Activated T-helper 2 cell treated with anti-CD3 and anti-CD28 coated beads, Interferon-gamma antibody, Interleukin-2, Interleukin-4, amounts not matched to agents 10 μg/mL and 5 μg/mL and 100 μg/mL, durations not matched to agents 14 hours and 24 hours and 36 hours (primary cell): ENCODE measurements at places on chromosomes 11 and 22. TPM values are rescaled to one million over a fixed set of nuclear protein-coding genes. Genes with fewer than 3 reads are reported as not detected.

Gene KRTAP5-9
- not detected in 2 replicates for total RNA-seq

Gene SEZ6L
- total RNA-seq = not detected in 2 replicates

Gene CRACR2B
- 4.9 and 5.1 TPM in 2 replicates for total RNA-seq

Gene LDHAL6A
- total RNA-seq = not detected in 2 replicates

DNA sequence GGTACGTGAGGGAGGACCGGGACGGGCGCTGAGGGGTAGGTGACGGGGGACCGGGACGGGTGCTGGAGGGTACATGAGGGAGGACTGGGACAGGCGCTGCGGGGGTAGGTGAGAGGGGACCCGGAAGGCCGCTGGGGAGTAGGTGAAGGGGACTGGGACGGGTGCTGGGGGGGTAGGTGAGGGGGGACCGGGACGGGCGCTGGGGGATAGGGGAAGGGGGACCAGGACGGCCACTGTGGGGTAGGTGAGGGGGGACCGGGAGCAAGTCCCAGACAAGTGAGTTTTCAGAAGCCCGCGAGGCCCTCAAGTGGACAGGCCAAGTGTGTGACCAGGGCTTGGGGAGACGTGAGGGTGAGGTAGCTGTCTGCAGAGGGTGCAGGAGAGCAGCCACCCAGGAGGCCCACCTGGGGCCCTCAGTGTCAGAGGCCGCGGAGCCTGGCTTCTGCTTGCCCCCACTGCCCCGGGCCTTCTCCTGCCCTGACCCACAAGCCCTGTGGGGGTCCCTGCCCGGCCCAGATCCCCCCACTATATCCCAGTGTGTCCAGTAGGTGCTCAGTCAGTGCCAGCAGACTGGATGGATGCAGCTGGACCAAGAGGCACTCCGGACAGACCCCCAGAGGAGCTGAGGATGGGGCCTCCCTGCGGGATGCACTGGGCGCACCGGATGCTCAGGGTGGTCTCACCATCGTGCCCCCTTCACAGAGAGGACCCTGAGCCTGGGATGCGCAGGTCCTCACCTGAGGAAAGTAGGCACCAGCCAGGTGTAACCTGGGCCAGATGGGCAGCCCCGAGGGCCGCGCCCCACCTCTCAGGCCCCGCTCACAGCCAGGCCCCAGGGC lies 44.2 kb upstream of the TH start:
- DNase-seq = peak; percentile 6
- H3K4me3 ChIP-seq = no peak overlapping the region
- H3K4me1 ChIP-seq = peaks cover 3% of the 10 kb centered on the region
- no peak overlapping the region for H3K27ac ChIP-seq
- H3K27me3 ChIP-seq = no peaks in the 10 kb centered on the region

- peaks cover 58% of the 10 kb centered on the region for H3K36me3 ChIP-seq
- no peak for DNase-seq
- H3K4me1 ChIP-seq = peaks cover 67% of the 10 kb centered on the region
- H3K27me3 ChIP-seq = no peaks in the 10 kb centered on the region
Observed at GRCh38 chr11:78289552-78290292, 101.0 kb downstream of the USP35 start.

GRCh38 chr11:43217849-43218248 lies 93.9 kb upstream of the API5 start:
- no peaks in the 10 kb centered on the region for H3K36me3 ChIP-seq
- H3K27me3 ChIP-seq = no peaks in the 10 kb centered on the region
- DNase-seq = no peak
- H3K4me3 ChIP-seq = no peak overlapping the region
- no peak overlapping the region for H3K27ac ChIP-seq

- H3K36me3 ChIP-seq = no peaks in the 10 kb centered on the region
- H3K4me3 ChIP-seq = no peak overlapping the region
- no peaks in the 10 kb centered on the region for H3K27me3 ChIP-seq
- no peak for DNase-seq
- peaks cover 7% of the 10 kb centered on the region for H3K4me1 ChIP-seq
Observed at GRCh38 chr11:128405714-128406662, 181.4 kb downstream of the ETS1 start.

- no peak for DNase-seq
- H3K27me3 ChIP-seq = no peaks in the 10 kb centered on the region
- no peak overlapping the region for H3K27ac ChIP-seq
- no peaks in the 10 kb centered on the region for H3K36me3 ChIP-seq
Observed at GRCh38 chr22:47051441-47052071, 289.1 kb downstream of the TBC1D22A start.

GRCh38 chr22:27870234-27871191 lies 48.5 kb downstream of the PITPNB start:
- peaks cover 62% of the 10 kb centered on the region for H3K4me1 ChIP-seq
- H3K36me3 ChIP-seq = peaks cover 64% of the 10 kb centered on the region
- H3K27me3 ChIP-seq = no peaks in the 10 kb centered on the region
- H3K27ac ChIP-seq = peak overlapping the region; percentile 47
- no peak overlapping the region for H3K4me3 ChIP-seq

- no peaks in the 10 kb centered on the region for H3K36me3 ChIP-seq
- no peak for DNase-seq
- no peak overlapping the region for H3K4me3 ChIP-seq
- peaks cover 2% of the 10 kb centered on the region for H3K27me3 ChIP-seq
- peaks cover 5% of the 10 kb centered on the region for H3K4me1 ChIP-seq
- no peak overlapping the region for H3K27ac ChIP-seq
Observed at GRCh38 chr11:112453601-112454577, 193.2 kb upstream of the PLET1 start.

DNA sequence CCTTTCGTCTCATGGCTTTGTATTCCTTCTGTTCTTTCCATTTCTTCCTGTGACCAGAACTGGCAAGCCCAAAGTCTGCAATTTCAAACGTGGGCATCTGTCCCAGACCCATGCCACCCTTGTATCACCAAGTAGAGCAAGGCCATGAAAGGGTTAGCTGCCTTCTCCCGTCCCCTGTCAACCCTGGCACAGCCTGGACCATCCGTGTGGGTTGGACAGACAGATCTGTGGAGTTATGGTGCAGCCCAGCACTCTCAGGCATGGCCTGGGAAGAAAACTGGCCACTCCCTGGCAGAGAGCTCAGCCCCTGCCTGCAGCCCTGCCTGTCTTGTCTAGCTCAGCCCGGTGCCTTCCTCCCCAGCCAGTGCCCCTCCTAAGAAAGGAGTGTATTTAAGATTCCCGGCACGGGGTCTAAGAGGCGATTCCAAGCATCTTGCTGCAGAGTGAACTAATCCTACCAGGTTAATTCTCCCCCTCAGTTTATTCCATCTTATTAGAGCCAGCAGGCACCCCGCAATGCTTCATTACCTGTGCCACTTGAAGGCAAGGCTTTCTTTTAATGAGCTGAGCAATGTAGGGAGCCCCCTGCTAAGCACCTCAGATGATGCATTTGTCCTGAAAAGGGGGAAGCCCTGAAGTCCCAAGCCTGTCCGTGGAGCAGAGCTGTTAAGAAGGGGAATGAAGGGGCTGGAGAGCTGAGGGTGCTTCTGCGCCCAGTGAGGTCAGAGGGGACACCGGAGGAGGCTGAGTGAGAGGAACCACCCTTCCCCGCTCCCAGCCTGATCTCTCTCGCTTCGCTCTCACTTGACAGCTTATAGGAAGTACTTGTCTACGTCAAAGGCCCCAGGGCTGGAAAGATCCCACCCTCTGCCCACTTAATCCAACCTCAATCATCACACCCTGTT lies 130.6 kb downstream of the SPATA19 start:
- H3K27me3 ChIP-seq = no peaks in the 10 kb centered on the region
- H3K4me1 ChIP-seq = no peaks in the 10 kb centered on the region
- DNase-seq = no peak
- no peak overlapping the region for H3K27ac ChIP-seq
- no peak overlapping the region for H3K4me3 ChIP-seq

GRCh38 chr11:124863137-124863825 lies 2.0 kb upstream of the ROBO3 start:
- no peak overlapping the region for H3K4me3 ChIP-seq
- no peak for DNase-seq
- peaks cover 76% of the 10 kb centered on the region for H3K27me3 ChIP-seq
- H3K4me1 ChIP-seq = peaks cover 9% of the 10 kb centered on the region
- H3K27ac ChIP-seq = no peak overlapping the region
- H3K36me3 ChIP-seq = no peaks in the 10 kb centered on the region

DNA sequence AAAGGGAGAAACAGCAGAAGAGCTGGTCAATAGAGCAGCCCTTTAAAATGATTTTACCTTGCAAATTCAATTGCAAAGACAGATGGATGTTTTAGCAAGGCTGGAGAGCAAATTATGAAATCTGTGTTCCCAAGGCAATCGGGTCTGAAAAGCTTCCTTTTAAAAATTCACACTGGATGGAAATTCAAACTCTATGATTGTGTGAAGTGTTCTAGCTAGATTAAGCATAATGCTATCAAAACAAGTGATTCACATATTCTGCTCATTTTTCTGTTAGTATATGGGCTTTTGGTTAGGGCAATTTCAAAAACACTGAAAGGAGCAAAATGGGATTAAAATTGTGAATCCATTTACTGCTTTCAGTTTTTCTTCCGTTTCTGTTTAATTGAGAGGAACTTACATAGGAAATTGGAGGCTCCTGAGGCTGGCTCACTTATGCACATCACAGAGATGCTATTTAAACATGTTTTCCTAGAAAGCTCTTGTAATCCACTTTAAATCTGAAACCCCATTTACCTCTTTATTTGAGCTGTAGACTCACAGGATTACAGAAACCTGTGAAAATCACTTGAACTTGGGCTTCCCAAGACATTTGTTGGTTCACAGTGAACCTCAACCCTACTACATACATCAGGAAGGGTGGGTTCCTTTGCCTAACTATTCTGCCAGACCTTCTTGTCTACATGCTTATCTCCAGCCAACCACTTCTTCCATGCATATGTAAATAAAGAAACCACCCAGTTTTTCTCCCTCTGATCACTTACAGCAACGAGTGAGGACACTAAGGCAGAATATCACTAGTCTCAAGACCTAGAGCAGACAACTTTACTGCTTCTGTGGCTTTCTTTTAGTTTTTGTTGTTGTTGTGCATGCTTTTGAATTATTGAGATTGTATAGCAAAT lies 201.9 kb upstream of the PITPNB start:
- DNase-seq = no peak
- no peak overlapping the region for H3K4me3 ChIP-seq
- no peak overlapping the region for H3K27ac ChIP-seq
- H3K27me3 ChIP-seq = no peaks in the 10 kb centered on the region
- H3K4me1 ChIP-seq = no peaks in the 10 kb centered on the region

GRCh38 chr11:43833657-43834073 lies 47.0 kb upstream of the ALKBH3 start:
- peaks cover 24% of the 10 kb centered on the region for H3K4me1 ChIP-seq
- no peak overlapping the region for H3K4me3 ChIP-seq
- no peaks in the 10 kb centered on the region for H3K27me3 ChIP-seq
- H3K36me3 ChIP-seq = peaks cover 22% of the 10 kb centered on the region
- no peak for DNase-seq

- no peaks in the 10 kb centered on the region for H3K27me3 ChIP-seq
- DNase-seq = no peak
- no peak overlapping the region for H3K27ac ChIP-seq
- H3K4me3 ChIP-seq = no peak overlapping the region
- H3K4me1 ChIP-seq = peaks cover 20% of the 10 kb centered on the region
Observed at GRCh38 chr22:42993651-42994275, 21.2 kb downstream of the PACSIN2 start.

- no peak overlapping the region for H3K4me3 ChIP-seq
- no peaks in the 10 kb centered on the region for H3K36me3 ChIP-seq
- DNase-seq = no peak
- no peak overlapping the region for H3K27ac ChIP-seq
- H3K27me3 ChIP-seq = peaks cover 8% of the 10 kb centered on the region
- H3K4me1 ChIP-seq = no peaks in the 10 kb centered on the region
Observed at GRCh38 chr11:15157606-15158137, 42.9 kb downstream of the INSC start.

GRCh38 chr11:75334976-75335375 lies 16.5 kb downstream of the ARRB1 start:
- no peak overlapping the region for H3K4me3 ChIP-seq
- no peak overlapping the region for H3K27ac ChIP-seq
- H3K4me1 ChIP-seq = peaks cover 41% of the 10 kb centered on the region
- H3K27me3 ChIP-seq = no peaks in the 10 kb centered on the region
- peaks cover 19% of the 10 kb centered on the region for H3K36me3 ChIP-seq
- DNase-seq = no peak

- peaks cover 4% of the 10 kb centered on the region for H3K27me3 ChIP-seq
- H3K36me3 ChIP-seq = no peaks in the 10 kb centered on the region
- H3K27ac ChIP-seq = no peak overlapping the region
Observed at GRCh38 chr11:120805960-120806555, 217.8 kb upstream of the TBCEL start.

- H3K4me3 ChIP-seq = no peak overlapping the region
- no peaks in the 10 kb centered on the region for H3K27me3 ChIP-seq
- H3K36me3 ChIP-seq = no peaks in the 10 kb centered on the region
- DNase-seq = no peak
- no peaks in the 10 kb centered on the region for H3K4me1 ChIP-seq
Observed at GRCh38 chr11:105149477-105149876, 9.9 kb upstream of the CARD18 start.

GRCh38 chr22:19143967-19144400 lies 467 bp downstream of the ESS2 start:
- peak overlapping the region; percentile 98 for H3K4me3 ChIP-seq
- peaks cover 7% of the 10 kb centered on the region for H3K4me1 ChIP-seq
- H3K27ac ChIP-seq = peak overlapping the region; percentile 97
- peaks cover 39% of the 10 kb centered on the region for H3K36me3 ChIP-seq
